ENCODE measurements at places on chromosomes 16 and 17.

DNA sequence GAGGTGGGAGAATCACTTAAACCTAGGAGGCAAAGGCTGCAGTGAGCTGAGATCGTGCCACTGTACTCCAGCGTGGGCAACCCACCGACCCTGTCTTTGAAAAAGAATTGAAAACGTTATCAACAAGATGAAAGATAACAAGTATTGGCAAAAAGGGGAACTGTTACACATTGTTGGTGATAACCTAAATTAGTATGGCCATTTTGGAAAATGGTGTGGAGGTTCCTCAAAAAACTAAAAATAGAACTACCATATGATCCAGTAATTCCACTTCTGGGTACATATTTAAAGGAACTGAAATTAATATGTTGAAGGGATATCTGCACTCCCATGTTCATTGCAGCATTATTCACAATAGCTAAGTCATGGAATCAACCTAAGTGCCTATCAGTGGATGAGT, 61.0 kb downstream of the ABHD15 start:
- no peak for DNase-seq

DNA sequence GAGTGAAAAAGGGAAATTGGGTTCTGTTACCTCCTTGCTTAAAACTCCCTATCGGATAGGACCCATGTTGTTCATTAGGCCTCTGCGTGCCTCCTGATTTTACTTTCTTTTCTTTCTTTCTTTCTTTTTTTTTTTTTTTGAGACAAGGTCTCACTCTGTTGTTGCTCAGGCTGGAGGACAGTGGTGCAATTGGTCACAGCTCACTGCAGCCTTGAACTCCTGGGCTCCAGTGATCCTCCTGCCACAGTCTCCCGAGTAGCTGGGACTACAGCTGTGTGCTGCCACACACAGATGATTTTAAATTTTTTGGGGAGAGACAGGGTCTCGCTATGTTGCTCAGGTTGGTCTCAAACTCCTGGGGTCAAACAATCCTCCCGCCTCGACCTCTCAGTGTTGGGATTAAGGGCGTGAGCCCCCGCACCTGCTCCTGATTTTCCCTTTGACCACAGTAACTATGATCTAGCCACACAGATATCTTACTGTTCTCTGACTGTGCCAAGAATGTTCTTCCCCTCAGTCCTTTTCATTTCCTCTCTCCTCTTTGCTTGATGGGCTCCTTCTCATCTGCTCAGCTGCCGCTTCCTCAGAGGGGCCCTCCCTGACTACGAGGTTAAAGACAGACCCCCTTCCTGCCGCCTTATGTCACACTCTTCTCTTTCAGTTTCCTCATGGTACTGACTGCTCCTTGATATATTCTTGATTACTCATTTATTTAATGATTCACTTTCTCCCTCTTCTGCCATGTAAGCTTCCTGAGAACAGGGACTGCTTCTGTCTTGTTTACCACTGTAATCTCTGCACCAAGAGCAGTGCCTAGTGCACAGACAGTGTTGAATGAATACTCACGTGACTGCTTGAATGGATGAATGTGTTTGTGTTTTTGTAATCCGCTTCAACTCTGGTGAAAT, 44.3 kb downstream of the LCMT1 start:
- DNase-seq = no peak

- no peak for DNase-seq
Measured at GRCh38 chr16:80899809-80900592, 95.6 kb upstream of the CDYL2 start.

DNA sequence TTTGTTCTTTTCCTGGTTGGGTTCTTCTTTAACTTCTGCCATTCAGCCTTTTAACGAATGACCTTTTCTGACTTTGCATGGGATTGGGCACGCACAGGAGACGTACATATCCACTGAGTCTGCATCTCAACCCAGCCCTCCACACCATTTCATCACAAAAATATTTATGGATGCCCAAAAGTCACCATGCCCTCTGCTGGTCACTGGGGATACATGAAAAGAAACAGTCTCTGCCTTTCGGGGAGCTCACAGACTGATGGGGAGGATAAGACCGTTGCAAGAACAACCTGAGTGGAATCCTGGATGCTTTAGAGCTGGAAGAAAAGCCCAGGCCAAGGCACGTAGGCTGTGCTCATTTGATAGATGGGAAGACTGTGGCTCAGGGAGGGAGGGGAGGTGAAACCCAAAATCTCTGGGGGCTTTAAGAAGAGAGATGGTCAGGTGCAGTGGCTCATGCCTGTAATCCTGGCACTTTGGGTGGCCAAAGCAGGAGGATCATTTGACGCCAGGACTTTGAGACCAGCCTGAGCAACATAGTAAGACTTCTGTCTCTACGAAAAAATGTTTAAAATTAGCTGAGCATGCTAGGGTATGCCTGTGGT, 7.9 kb upstream of the MT2A start:
- peak; percentile 58 for DNase-seq

GRCh38 chr17:42248351-42249179, 27.6 kb downstream of the STAT5B start:
- no peak for DNase-seq

DNA sequence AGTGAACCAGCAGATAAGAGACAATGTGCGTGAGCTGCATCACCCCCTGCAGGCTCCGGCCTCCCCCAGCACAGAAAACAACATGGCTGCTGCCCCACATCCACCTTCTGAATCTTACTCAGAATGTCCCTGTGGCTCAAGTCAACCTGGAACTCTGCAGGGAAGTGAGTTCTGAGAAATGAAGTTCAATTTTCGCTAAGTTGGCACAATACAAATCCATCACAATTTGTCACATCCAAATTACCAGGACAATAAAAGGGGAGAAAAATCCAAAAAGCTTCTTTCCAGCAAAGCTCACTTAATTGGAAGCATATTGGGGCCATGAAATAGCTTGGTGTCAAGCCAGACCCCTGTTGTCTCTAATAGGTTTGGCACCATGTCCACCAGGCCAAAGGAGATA, 38.1 kb downstream of the CLEC19A start:
- no peak for DNase-seq

- DNase-seq = no peak
Measured at GRCh38 chr17:78526231-78527025, 50.8 kb downstream of the DNAH17 start.

DNA sequence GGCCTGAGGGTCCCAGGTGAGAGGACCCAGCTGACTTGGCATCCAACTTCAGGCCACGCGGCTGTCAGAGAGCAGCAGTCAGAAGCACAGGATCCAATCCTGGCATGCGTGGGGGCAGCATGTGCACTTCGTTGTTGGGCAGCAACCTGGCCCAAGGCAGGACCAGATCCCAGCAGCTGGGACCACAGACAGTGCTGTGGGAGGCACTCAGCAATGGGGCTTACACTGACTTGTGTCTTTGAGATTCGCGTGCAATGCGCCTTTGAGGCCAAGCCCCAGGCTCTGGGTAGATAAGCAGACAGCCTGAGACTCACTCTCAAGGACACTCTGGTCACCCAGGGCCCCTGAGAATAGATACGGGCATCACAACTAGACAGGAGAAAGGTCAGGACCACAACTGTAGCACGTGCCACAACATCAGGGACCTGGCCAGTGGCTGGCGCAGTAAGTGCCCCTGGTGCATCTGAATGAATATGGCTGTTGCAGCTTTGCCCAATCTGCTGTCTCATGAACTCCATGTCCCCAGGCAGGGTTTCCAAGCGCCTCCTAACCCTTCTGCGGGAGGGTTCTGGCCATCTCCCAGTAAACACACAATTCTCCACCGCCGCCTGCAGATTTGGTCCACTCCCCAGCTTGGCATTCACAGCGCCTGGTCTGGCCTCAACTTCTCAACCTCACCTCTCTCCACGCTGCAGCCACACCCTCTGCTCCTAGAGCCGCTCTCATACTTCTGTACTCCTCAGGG, 3.2 kb downstream of the PAM16 start:
- DNase-seq = no peak

DNA sequence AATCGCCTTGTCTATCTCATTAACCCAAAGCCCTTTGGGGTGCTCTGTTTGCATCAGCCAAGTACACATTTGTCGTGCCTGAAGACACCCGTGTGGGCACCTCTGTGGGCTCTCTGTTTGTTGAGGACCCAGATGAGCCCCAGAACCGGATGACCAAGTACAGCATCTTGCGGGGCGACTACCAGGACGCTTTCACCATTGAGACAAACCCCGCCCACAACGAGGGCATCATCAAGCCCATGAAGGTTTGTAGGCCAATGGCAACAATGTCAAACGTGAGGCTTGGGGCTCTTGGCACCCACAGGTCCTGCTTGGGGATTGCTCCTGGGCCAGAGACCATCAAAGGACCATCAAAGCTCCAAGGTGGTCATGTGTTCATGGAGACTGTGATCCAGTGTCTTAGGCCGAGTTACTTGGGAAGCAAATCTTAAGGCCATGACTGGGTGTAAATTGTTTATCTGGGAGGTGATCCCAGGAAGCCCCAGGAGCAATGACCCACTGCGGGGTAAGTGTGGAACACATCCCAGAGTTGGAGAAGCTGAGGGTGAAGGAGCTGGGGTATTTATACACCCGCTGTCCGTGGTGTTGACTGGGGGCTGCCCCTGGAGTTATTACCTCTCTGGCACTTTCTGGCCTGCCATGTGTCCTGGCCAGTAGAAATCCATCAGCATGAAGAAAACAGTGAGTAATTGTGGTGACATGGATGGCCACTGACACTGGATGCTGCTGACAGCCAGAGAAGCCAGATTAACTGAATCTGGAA, 24.0 kb downstream of the CDH5 start:
- DNase-seq = no peak

DNA sequence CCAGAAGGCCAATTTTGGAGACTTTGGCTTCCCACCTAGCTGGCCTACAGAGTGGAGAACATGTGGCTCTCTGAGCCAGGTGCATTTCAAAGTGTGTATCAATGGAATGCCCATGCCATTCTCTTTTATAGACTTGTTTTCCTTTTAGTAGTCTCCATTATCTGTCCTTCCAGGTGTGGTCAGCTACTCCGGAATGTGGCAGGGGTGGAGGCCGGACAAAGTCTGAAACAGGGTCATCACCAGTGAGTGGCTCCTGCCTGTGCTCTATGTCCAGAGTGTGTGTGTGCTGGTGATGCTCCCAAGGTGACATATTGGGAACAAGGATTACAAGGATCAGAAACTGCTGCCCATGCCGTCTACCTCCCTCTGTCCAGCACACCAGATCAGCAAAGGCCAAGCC, 3.8 kb upstream of the TMEM220 start:
- peak; percentile 45 for DNase-seq

All from Caco-2 (cell line).